NCI-H1436 (cell line): ENCODE measurements at places on chromosomes 5 and 9.

GRCh38 chr5:75567710-75568109 lies 43.5 kb upstream of the ANKDD1B start:
- DNase-seq: no peak

DNA sequence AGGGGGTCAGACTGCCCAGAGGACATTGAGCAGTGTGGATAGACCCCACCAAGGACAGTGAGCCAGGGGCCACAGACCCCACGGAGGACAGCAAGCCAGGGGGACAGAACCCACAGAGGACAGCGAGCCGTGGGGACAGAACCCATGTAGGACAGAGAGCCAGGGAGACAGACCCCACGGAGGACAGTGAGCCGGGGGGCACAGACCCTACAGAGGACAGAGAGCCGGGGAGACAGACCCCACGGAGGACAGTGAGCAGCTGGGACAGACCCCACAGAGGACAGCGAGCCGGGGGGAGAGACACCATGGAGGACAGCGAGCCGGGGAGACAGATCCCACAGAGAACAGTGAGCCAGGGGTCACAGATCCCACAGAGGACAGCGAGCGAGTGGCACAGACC lies 3.4 kb upstream of the ZDHHC11 start:
- no peak for DNase-seq

DNA sequence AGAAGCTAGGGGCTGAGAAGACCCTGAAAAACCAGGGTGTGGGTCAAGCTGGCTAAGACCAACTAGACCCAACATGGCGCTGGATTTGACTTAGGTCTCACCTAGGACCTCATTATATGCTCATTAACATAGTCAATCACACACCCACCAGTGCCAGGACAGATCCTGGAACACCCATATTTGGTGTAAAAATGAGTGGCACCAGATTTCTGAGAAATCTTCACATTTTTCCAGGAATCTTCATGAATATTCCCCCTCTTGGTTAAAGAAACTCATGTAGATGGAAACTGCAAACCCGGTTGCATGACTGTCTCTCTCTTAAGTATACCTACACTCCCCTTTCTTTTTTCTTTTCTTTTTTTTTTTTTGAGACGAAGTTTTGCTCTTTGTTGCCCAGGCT lies 17.9 kb upstream of the RAB14 start:
- no peak for DNase-seq

DNA sequence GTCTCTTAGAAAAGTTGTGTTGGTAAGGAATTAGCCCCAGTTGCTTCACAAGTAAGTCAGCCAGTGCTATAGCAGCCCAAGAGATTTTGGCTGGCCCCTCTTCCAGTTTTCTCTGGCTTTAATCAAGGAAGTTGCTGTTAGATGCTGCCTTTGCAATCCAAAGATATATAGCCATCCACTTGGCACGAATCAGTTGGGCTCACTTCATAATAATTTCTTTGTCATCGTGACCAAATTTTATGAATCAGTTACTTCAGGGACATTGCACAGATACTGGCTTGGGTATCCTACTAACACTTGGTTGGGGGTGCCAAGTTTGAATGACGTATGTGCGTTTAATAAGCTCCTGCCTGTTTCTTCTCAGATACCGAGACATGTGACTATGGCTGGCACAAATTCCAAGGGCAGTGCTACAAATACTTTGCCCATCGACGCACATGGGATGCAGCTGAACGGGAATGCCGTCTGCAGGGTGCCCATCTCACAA lies 81.5 kb downstream of the VCAN start:
- DNase-seq: no peak

DNA sequence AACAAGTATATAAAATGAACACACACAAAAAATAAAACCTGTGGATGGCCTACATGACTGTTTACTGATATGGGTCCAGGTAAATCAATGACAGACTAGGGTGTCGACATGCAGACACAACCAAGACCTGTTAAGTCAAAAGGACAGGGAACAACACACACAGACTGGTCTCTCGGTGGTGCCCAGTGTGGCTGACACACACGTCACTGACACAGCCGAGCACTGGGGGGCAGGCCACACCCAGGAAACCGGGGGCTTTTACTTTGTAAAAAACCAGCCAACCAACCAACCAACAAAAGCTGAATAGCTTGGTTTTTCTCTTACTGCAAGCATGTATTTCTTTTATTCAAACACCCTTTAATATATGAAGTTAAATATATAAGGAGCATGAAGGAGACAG lies 5.0 kb downstream of the FAM163B start:
- no peak for DNase-seq

- no peak for DNase-seq
Observed at GRCh38 chr5:130289132-130290088, 385.1 kb downstream of the CHSY3 start.

DNA sequence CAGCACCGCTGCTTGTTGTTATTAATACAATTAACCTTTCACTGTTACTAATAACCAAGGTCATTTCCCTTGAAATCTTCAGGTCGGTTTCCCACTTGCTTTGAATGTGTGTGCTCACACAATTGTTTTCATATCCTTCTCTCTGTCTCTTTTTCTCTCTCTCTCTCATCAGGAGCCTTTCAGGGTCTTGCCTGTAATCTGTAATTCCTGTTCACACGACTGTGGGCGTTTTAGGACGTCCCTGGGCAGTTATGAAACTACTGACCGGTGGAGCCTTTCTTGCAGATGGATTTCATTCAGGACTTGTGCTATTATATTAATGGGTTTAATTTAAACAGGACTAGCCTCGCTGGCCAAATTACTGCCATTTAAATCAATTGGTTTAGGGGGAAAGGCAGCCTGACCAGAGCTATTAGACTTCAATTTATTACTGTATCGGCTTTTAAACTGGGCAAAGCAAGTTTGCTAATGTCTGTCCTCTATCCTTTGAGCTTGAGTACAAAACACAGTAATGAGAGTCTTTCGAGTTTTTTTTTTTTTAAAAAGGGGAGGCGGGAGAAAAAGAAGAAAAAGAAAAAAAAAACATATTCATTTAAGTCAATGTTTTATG lies 316.0 kb upstream of the TLE4 start:
- no peak for DNase-seq

DNA sequence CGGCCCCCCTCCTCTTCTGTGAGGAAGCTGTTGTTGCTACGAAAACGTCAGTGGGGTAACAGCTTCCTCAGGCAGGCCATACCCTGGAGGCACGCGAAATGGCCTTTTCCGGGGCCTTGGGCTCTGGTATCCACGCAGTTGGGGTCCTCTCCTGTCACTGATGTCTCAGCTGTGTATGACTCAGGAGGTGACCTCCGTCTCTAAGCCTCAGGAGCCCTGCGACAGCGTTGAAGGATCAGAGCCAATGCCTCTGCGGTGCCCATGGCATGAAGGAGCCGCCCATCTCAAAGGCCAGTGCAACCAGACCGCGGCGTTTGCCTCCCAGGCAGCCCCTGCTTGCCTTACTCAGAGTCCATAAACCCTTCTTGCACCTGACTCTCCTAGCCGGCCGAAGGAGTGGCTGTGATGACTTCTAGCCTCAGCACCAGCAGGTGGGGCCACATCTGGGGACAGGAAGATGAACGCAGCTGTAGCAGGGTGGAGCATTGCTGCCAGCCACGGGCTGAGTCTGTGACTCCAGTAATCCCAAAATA lies 1.0 kb upstream of the MXD3 start:
- no peak for DNase-seq
